ENCODE measurements at places on chromosomes 1 and 21.

- no peak for DNase-seq
Observed at GRCh38 chr1:9651565-9652378, at the start of gene PIK3CD. Gene PIK3CD (plus strand): TSS chr1:9651731. CDS start chr1:9710456, 58,725 bp downstream.

DNA sequence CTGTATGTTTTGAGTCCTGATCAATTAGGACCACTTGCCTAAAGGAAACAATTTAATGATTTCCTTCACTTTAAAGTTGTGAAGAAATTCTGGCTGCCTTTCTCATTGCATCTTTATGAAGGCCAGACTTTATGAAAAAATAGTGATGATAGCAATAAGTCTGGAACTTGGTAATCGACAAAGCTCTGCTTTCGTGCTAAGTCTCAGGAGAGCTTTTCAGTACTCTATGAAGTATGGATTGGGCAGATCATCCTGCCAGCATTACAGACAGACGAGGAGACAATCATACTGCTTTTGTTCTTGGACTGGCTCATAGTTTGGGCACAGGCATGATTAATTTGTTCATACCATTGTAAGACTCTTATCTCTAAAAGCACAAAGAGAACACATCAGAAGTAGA is 45.5 kb upstream of the KCNJ15 start:
- DNase-seq = no peak

GRCh38 chr21:44402323-44403105 is 49.1 kb downstream of the TRPM2 start:
- no peak for DNase-seq

DNA sequence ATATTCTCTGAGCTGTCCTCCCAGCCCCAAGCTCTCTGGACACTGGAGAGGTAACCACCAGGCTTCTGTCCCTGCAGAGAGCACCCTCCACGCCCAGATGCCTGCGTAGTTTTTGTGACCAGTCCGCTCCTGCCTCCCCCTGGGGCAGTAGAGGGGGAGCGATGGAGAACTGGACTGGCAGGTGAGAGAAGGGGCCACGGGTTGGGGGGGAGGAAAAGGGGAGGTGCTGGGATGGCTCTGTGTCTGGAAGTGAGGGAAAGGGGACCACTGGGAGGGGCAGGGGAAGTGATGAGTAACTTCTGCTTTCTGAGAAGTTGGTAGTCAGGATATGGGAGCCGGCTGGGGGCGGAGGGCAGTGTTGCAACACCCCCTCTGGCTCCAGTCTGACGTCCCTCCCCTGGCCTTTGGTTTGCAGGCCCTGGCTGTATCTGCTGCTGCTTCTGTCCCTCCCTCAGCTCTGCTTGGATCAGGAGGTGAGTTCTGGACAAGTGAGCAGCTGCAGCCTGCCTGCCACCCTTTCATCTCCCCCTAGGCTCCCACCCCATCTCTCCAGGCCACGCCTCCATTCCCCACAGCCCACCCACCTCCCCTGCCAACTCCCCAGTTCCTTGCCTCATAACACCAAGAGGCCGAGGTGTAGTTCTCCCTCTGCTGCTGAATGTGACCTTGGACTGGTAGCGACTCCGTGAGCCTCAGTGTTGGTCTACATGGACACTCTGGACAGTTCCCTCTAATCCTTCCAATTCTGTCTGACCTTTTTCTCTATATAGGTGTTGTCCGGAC is 3.1 kb downstream of the ADAMTSL4 start:
- DNase-seq = peak; percentile 99

- no peak for DNase-seq
Observed at GRCh38 chr1:56064705-56065104, 514.7 kb downstream of the PLPP3 start.

DNA sequence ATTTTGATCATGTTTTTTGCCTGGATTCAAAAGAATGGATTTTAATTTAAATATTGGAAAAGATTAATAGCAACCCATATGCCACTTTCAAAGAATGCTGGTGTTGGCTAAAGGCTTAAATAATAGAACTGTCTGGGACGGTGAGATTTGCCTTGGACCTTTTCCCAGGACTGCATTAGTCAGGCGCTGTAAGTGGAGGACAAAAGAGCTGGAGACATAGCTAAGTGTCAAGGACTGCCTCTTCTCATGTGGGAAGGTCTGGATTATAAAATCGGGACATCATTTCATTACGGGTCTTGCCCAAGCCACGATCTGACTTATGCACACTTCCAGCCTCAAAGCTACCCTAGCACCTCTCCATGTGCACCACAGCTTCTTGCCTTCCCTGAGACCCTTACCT is 458.5 kb upstream of the DEPDC1 start:
- DNase-seq = no peak

DNA sequence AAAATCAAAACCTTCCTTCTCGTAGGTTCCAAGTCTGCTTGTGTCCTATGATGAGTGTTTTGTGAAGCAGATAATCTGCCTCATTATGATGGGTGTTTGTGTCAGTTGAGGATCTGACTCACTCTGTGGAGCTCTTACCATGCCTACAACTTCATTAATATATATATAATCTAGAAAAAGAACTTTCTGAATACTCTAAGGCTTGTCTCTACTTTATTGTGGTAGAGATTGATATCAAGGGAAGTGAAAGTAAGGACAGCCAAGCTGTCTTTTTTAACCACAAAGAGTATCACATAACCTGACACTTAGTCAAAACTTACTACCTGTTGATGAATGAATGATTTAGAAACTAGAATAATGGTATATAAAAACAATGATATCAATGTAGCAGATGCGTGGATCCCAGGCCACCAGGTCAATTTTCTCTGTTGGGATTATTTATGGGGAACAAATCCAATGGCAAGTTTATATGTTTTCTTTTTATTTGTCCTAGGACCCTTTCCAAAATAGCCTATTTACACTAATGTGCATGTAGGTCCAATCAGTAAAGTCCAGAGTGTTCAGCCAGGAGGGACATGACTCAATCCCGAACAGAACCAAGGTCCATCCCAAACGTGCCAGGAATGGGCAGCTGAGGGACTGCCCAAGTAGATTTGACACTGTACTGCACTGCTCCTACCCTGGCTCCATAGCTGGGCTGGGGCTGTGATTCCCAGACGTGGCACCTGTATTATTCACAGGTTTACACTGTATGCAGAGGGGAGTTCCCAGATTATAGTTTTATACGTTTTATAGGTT is 182.3 kb upstream of the GREM2 start:
- no peak for DNase-seq

DNA sequence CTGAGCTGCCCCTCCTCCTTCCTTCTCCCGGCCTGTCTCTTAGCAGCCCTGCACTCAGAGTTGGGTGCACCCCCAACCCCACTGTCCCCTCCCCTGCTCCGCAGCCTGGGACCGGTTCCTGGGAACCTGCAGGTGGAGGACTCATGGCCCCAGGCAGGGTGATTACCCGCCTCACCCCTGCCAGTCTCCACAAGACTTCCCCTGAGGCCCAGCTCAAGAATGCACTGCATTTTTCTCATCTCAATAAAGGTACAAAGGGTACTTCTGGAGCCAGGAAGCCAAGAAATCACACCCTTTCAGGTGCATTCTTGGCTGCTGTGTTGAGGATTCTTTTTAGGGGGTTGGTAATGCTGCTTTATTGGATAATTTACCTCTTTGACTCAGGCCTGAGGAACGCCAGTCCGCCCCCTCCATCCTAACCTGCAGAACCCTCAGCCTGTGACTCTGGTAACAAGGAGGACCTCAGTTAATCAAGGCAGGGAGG is 126.3 kb upstream of the TMPRSS2 start:
- no peak for DNase-seq

DNA sequence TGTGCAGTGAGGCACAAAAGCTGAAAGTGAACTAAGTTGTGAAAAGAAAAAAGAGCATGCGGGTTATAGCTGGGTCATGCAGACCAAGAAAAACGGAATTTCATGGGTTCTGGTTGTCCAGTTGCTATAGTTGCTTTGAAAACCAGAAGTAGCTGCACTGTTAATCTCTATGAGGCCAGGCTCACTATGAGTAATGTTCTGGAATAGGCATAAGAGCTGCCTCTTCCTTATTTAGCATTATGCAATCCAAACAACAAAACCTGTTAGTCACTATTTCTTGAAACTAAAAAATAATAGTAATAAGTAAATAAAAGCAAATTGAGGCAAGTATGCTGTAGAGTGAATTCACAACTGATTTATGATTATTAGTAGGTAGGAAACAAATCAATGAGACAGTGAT is 1383.7 kb downstream of the MRPL39 start:
- no peak for DNase-seq

DNA sequence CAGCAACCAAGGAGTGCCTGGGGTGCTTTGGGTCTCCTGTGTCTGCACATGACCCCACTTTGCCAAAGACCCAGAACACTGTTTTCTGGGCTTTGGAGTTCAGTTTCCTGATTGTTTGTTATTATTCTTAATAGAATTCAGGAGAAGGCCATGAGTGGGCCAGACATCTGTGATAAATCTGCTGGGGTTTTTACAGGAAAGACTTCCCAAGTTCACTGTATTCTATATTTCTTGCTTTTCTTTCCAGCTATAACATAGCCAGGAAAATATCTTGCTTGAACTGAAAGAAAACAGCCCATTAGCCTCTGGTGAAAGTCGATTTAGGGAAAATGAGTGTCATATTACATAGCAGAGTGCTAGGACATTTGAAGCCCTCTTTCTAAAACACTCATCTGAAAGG is 345.1 kb upstream of the USP24 start:
- DNase-seq = no peak

- no peak for DNase-seq
Observed at GRCh38 chr1:206006946-206007345, 3.8 kb upstream of the RAB7B start.

GRCh38 chr1:162901243-162901642 is 40.3 kb upstream of the CCDC190 start:
- no peak for DNase-seq

GRCh38 chr1:26177182-26177684 is at the start of gene CNKSR1:
Gene CNKSR1 (plus strand): TSS chr1:26177491. CDS start chr1:26177548, 57 bp downstream.
- DNase-seq = no peak

DNA sequence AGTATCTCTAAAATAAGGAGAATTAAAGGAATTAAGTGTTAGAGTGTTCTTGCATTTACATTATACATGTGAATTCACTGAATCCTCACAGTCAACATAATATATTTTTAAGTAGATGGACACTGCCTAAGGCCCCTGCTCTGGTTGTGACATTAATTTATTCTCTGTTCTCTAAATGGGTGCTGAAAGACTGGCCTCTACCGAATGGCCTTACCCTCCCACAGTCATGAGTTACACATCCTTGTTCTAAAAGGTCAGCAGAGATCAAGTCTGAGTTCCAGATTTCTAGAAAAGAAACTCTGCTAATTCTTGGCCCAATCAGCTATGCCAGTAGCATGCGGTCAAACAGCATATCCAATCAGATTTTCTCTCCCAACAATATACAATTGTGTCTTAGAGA is 193.2 kb downstream of the TM2D1 start:
- no peak for DNase-seq

GRCh38 chr1:27393641-27394281 is 1.3 kb downstream of the GPR3 start:
- no peak for DNase-seq

DNA sequence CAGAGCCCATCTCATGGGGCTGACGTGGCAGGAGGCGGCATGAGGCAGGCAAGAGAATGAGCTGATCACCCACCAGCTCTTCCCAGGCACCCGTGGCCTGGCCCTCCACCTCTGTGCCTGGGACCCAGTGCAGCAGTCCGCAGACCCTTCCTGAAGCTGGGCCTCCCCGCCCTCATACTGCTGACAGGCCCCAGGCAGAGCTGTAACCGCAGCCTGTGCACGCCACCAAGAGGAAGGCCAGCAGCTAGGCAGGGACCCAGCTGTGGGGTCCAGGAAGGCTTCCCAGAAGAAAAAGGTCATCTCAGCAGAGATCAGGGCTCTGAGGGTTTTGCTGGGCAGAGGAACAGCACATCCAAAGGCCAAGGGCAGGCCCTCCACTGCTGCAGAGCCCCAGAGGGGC is 9.8 kb upstream of the MTFR1L start:
- no peak for DNase-seq

DNA sequence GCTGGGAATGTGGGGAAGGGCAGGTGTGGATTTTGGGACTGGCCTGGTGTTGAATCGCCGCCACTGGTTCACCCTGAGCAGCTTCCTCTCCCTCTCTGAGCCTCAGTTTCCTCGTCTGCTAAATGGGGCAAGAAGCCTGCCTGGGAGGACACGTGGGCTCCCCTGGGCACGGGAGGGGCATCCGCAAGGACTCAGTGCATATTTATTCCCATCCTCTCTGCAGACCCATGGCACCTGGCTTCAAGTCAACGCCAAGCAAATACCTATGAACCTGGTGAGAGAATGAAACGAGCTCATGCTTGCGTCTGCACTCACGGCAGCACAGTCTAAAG is 234.4 kb downstream of the PTPRU start:
- DNase-seq = no peak

DNA sequence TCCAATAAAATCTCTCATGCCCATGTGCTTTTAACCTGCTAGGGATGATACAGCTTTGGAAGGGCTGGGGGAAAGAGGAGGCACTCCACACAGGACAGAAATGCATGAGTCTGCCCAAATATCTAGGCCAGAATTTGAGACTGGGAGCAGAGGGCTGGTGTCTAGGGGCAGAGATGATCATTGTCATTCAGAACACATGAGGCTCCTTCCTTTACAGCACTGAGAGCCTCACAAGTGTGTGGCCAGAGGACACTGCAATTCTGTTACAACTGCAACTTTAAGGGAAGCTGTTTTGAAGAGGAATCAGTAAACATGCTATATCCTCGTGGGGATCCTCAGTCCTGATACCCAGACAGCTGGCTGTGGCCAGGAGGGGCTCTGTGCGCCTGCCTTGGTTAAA is 541.3 kb downstream of the OMA1 start:
- DNase-seq = no peak

DNA sequence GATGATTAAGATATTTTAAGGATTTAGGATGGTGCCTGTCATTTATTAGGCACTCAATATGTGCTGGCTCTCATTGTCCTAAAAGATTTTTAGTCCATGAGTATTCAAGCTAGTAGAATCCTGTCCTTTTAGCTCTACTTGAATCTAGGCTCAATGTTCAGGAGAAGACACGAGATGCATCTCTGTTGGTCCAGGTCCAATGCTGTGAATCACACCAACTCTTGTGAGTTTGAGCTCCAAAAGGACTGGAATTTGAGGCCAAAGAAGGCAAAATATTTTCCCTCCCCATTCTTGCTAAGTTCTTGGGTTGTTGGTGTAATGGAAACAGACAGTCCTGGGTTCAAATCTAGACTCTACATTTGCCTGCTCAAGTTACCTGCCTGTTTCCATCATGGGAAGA is 1.4 kb upstream of the PODN start:
- peak; percentile 88 for DNase-seq

DNA sequence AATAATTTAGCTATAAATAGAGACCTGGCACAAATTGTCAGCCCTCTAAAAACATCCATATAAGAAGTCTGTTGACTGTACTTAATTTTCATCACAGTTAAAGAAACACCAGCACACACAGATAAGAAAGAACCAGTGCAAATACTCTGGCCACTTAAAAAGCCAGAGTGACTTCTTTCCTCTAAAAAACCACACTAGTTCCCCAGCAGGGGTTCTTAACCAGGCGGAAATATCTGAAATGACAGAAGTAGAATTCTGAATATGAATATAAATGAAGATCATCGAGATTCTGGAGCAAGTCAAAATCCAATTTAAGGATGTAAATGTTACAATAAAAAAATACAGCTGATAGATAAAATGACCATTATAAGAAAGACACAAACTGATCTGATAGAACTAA is 870.6 kb upstream of the ADGRL4 start:
- DNase-seq = no peak

Measured in vagina (tissue), 2 donors.